ENCODE measurements at places on chromosomes 11 and 22. TPM values are rescaled to one million over a fixed set of nuclear protein-coding genes. Genes with fewer than 3 reads are reported as not detected.

MS4A8 gene
- not detected for total RNA-seq

FOLR3 gene
- not detected for total RNA-seq

TTC28 gene
- total RNA-seq, result 13.0 TPM

MIAT gene
- total RNA-seq, result 0.32 TPM

THOC5 gene
- total RNA-seq, result 31.8 TPM

TCN2 gene
- total RNA-seq, result 34.8 TPM

YPEL1 gene
- 0.81 TPM for total RNA-seq

TRPC6 gene
- 0.36 TPM for total RNA-seq

A4GALT gene
- total RNA-seq, result 45.0 TPM

EFCAB6 gene
- 0.65 TPM for total RNA-seq

SLC22A12 gene
- not detected for total RNA-seq

RTL10 gene
- 28.7 TPM for total RNA-seq

CHRM1 gene
- total RNA-seq, result not detected

TMPRSS5 gene
- total RNA-seq, result not detected

MS4A12 gene
- total RNA-seq, result not detected

C22orf31 gene
- not detected for total RNA-seq

SERHL2 gene
- 3.6 TPM for total RNA-seq

PI4KA gene
- total RNA-seq, result 28.5 TPM

SEPTIN3 gene
- not detected for total RNA-seq

SLC37A4 gene
- total RNA-seq, result 6.6 TPM

SEC14L6 gene
- not detected for total RNA-seq

DBX1 gene
- total RNA-seq, result not detected

OR8H3 gene
- total RNA-seq, result not detected

RFPL1 gene
- not detected for total RNA-seq

OR8A1 gene
- total RNA-seq, result not detected

PTPRJ gene
- 7.3 TPM for total RNA-seq

MPPED1 gene
- 0.18 TPM for total RNA-seq

OR51A7 gene
- not detected for total RNA-seq

RAB38 gene
- 3.1 TPM for total RNA-seq

PDGFD gene
- total RNA-seq, result 29.6 TPM

CEP126 gene
- total RNA-seq, result 1.6 TPM

MMP13 gene
- not detected for total RNA-seq

FIBIN gene
- 7.8 TPM for total RNA-seq

P2RX6 gene
- 3.6 TPM for total RNA-seq

CCDC188 gene
- 10.1 TPM for total RNA-seq

PGA3 gene
- total RNA-seq, result not detected

PANX2 gene
- total RNA-seq, result 0.65 TPM

BDNF gene
- total RNA-seq, result 4.3 TPM

SNX32 gene
- 0.32 TPM for total RNA-seq

AHNAK gene
- total RNA-seq, result 434 TPM

MRPL49 gene
- 41.5 TPM for total RNA-seq

TMEM191C gene
- 0.54 TPM for total RNA-seq

OR52E6 gene
- total RNA-seq, result not detected

PAAF1 gene
- total RNA-seq, result 11.7 TPM

KRTAP5-11 gene
- not detected for total RNA-seq

MEI1 gene
- total RNA-seq, result 1.3 TPM

CYP2D6 gene
- total RNA-seq, result 0.18 TPM

KCNC1 gene
- not detected for total RNA-seq

XKR3 gene
- total RNA-seq, result not detected

TSGA10IP gene
- total RNA-seq, result not detected

PRR5L gene
- total RNA-seq, result 21.5 TPM

MOGAT2 gene
- not detected for total RNA-seq

ZP1 gene
- 0.81 TPM for total RNA-seq

MUC5B gene
- not detected for total RNA-seq

OR5P2 gene
- not detected for total RNA-seq

OR52H1 gene
- total RNA-seq, result not detected

SCUBE1 gene
- total RNA-seq, result not detected
